A549 treated with Hydrocortisone at 1 μM for 4 hours (cell line): ENCODE measurements at places on chromosomes 7 and 10. TPM values are rescaled to one million over a fixed set of nuclear protein-coding genes. Genes with fewer than 3 reads are reported as not detected.

Gene LIPF
- total RNA-seq, result 0.06 TPM in 1 of 5 replicates, not detected in the others

Gene TRIL
- not detected in 5 replicates for total RNA-seq

Gene SPDYE16
- total RNA-seq, result not detected in 5 replicates

Gene GARS1
- total RNA-seq, result 136 to 157 TPM (median 143 TPM) in 5 replicates

Gene ERCC6
- 5.2 to 7.2 TPM (median 6.2 TPM) in 5 replicates for total RNA-seq

Gene IDI2
- 0.06 TPM in 1 of 5 replicates, not detected in the others for total RNA-seq

Gene GPER1
- total RNA-seq, result 0.93 to 1.3 TPM (median 1.2 TPM) in 5 replicates

Gene NPY4R2
- total RNA-seq, result 19.0 to 27.9 TPM (median 23.1 TPM) in 5 replicates

Gene NEURL1
- total RNA-seq, result 0.40 to 0.97 TPM (median 0.70 TPM) in 5 replicates

Gene CDHR3
- total RNA-seq, result 3.6 to 4.9 TPM (median 4.2 TPM) in 5 replicates

Gene SBDS
- total RNA-seq, result 106 to 125 TPM (median 112 TPM) in 5 replicates

Gene PCDH15
- not detected in 5 replicates for total RNA-seq

Gene PALS2
- 17.9 to 26.5 TPM (median 19.4 TPM) in 5 replicates for total RNA-seq

Gene LBX1
- total RNA-seq, result not detected in 5 replicates

Gene PLPP4
- total RNA-seq, result 0.15 TPM in 2 of 5 replicates, not detected in the others

Gene SKIDA1
- total RNA-seq, result 0.74 to 1.2 TPM (median 1.1 TPM) in 5 replicates

Gene ADD3
- total RNA-seq, result 3.1 to 6.3 TPM (median 5.3 TPM) in 5 replicates

Gene CLRN3
- not detected in 5 replicates for total RNA-seq

Gene PNLIPRP3
- 0.03 to 0.05 TPM in 2 of 5 replicates, not detected in the others for total RNA-seq

Gene OLAH
- 0.58 to 0.93 TPM (median 0.66 TPM) in 5 replicates for total RNA-seq

Gene CYP3A4
- 0.07 to 0.15 TPM in 2 of 5 replicates, not detected in the others for total RNA-seq

Gene HPS1
- total RNA-seq, result 32.8 to 38.1 TPM (median 35.9 TPM) in 5 replicates

Gene SPAM1
- not detected in 5 replicates for total RNA-seq

Gene PNPLA8
- 13.1 to 22.0 TPM (median 15.9 TPM) in 5 replicates for total RNA-seq

Gene MACC1
- not detected in 5 replicates for total RNA-seq

Gene COL13A1
- 0.14 to 0.30 TPM (median 0.25 TPM) in 5 replicates for total RNA-seq

Gene JAKMIP3
- total RNA-seq, result 0.98 to 1.2 TPM (median 1.1 TPM) in 5 replicates

Gene TMEM229A
- total RNA-seq, result not detected in 5 replicates

Gene MSRB2
- total RNA-seq, result 7.7 to 18.6 TPM (median 16.1 TPM) in 5 replicates

Gene ASB15
- total RNA-seq, result not detected in 5 replicates

Gene MINDY4
- total RNA-seq, result 2.2 to 2.6 TPM (median 2.4 TPM) in 5 replicates

Gene PRSS2
- total RNA-seq, result not detected in 5 replicates

Gene LDB3
- 0.06 to 0.20 TPM (median 0.12 TPM) in 5 replicates for total RNA-seq

Gene ATOH7
- 0.10 to 0.27 TPM (median 0.22 TPM) in 5 replicates for total RNA-seq

Gene RELN
- total RNA-seq, result 0.01 to 0.15 TPM (median 0.01 TPM) in 4 of 5 replicates, not detected in the other

Gene SMO
- 11.4 to 14.9 TPM (median 14.3 TPM) in 5 replicates for total RNA-seq

Gene DOCK1
- 18.8 to 27.0 TPM (median 23.9 TPM) in 5 replicates for total RNA-seq

Gene ALOX5
- total RNA-seq, result 0.20 to 0.62 TPM (median 0.30 TPM) in 5 replicates

Gene SLC16A9
- 0.08 to 0.13 TPM (median 0.12 TPM) in 5 replicates for total RNA-seq

Gene LEP
- not detected in 5 replicates for total RNA-seq

Gene CUBN
- 0.06 to 0.10 TPM (median 0.08 TPM) in 5 replicates for total RNA-seq

Gene OR2A42
- total RNA-seq, result not detected in 5 replicates

Gene BTBD16
- 0.44 to 0.62 TPM (median 0.55 TPM) in 5 replicates for total RNA-seq

Gene ZNF239
- total RNA-seq, result 1.7 to 2.7 TPM (median 2.4 TPM) in 5 replicates

Gene CALY
- total RNA-seq, result 0.45 to 0.71 TPM (median 0.59 TPM) in 5 replicates

Gene SCIN
- total RNA-seq, result 0.28 to 0.44 TPM (median 0.36 TPM) in 5 replicates

Gene DNA2
- 7.7 to 12.0 TPM (median 9.7 TPM) in 5 replicates for total RNA-seq
